Mesenteric fat pad (tissue), 1 donor: ENCODE measurements at places on chromosomes 6 and 20. TPM values are rescaled to one million over a fixed set of nuclear protein-coding genes. Genes with fewer than 3 reads are reported as not detected.

OR2H1 gene
- total RNA-seq, result not detected

DNA sequence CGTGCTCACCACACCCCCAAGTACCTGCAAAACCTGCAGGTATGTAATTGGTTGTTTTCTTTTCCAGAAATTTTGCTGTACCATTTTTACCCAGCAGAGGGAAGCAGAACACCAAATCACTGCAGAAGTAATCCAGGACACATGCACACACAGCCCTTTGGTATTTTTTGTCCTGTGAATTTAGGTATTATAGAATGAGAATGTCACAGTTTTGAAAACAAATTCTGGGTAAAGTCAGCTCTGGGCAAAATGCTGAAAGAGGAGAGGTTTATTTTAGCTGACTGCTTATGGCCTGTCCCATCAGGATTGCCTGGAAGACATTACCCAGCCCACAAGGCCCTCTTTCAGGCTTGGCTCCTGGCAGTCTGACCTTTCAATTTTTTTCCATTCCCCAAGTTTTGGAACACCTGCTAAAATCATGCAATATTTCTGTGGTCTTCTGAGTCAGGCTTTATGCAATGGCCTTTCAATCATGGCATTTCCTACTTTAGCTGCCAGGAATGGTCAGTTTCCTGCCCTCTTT is 3.5 kb upstream of the EFHC1 start:
- DNase-seq, result no peak

PNPLA1 gene
- 0.32 TPM for total RNA-seq

DNA sequence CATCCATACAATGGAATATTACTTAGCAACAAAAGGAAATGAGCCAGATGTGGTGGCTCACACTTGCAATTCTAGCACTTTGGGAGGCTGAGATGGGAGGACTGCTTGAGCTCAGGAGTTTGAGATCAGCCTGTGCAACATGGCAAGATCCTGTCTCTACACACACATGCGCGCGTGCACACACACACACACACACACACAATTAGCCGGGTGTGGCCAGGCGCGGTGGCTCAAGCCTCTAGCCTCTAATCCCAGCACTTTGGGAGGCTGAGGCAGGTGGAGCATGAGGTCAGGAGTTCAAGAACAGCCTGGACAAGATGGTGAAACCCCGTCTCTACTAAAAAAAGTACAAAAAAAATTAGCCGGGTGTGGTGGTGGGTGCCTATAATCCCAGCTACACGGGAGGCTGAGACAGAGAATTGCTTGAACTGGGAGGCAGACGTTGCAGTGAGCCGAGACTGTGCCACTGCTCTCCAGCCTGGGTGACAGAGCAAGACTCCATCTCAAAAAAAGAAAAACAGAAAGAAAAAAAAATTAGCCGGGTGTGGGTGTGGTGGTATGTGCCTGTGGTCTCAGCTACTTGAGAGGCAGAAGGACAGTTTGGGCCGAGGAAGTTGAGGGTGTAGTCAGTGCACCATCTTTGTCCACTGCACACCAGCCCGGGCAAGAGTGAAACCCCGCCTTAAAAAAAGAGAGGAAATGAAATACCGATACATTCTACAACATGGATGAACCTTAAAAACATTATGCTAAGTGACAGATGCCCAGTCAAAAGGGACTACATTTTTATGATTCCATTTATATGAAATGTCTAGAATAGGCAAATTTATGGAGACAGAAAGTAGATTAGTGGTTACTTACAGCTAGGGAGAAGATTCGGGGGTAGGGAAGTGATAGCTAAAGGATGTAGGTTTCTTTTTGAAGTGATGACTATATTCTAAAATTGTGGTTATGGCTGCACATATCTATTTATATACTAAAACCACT is 52.5 kb downstream of the RBL1 start:
- peak; percentile 72 for DNase-seq

ZBTB46 gene
- 34.7 TPM for total RNA-seq

GRIK2 gene
- total RNA-seq, result not detected
